ENCODE measurements at places on chromosomes 2 and 18. TPM values are rescaled to one million over a fixed set of nuclear protein-coding genes. Genes with fewer than 3 reads are reported as not detected.

The SCN9A gene
- 2.1 TPM for polyA plus RNA-seq

The GPR35 gene
- 1.2 TPM for polyA plus RNA-seq

The MAP3K19 gene
- 0.36 TPM for polyA plus RNA-seq

The IMMT gene
- polyA plus RNA-seq, result 115 TPM

The TRAF3IP1 gene
- 21.3 TPM for polyA plus RNA-seq

DNA sequence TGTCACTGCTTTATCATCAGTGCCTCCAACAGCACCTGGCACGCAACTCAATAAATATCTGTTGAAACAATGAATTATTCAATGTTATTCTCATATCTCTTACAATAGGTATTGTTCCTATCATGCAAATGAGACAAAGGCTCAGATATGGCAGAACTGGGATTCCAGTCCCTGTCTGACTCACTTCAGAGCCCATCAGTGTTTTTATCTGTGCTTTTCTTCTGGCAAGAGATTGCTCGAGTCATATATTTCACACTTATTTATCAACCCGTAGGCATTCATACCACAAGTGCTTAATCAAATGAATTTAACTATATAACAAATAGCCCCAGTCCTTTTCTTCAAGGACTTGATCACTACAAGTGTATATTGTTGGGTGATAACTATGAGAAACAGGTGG is 76.4 kb upstream of the TSPYL6 start:
- DNase-seq, result no peak

DNA sequence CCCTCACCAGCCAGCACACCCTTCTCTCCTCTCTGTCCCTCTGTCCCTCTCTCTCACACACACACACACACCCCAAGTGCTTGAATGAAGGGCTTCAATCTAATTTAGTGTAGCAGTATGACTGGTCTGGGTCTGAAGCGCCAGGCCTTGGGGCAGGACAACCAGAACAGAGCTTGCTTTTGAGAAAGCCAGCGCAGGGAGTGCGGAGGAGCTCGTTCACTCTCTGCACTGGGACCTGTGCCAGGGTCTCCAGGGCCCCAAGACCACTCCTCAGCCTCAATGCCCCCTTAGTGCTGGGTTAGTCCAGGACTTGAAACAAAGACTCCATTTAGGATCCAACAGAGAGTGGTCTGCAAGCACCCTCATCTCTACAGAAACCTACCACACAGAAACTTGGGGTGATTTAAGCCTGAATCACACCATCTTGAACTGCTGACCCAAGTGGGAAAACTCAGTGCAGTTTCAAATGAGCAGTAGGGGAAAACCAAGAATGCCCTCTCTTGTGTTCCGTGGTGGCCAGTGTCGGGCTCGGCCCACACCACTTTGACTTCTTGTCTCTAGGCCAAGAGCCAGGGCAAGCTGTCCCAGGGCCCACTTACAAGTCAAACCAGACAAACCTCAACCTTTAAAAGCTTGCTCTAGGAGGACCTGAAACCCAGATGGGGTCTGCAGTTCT is 66.6 kb upstream of the WIPF1 start:
- DNase-seq, result no peak

DNA sequence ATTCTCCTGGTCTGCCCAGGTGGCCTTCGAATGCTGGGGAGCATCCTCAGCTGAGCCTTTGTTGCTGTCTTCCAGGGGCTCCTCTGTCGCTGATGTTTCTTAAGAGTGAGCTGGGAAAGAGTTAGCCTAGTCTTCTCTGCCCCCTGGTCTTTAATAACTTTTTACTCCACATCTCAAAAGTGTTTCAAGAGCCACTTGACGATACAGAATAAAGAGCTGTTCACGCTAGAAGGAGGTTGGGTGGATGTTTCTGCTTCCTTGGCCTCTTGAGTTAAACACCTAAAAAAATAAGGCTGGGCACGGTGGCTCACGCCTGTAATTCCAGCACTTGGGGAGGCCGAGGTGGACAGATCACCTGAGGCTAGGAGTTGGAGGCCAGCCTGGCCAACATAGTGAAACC is 2.8 kb upstream of the BUB1 start:
- no peak for DNase-seq

DNA sequence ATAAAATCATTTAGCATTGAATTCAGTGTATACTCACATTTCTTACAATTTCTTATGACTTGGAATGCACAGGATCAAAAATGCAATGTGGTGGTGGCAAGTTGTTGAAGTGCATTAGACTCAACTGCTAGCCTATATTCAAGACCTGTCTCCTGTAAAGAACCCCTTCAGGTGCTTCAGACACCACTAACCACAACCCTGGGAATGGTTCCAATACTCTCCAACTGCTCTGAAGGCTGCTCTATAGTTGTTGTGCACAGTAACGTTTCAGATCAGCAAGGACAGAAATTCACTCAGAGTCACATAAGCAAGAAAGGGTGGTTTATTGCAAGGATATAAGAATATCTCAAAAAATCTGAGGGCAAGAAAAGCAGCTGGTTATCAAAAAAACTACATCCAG is 6.5 kb downstream of the GKN1 start:
- no peak for DNase-seq

GRCh38 chr18:22324191-22325131 is 93.3 kb downstream of the CTAGE1 start:
- no peak for DNase-seq

DNA sequence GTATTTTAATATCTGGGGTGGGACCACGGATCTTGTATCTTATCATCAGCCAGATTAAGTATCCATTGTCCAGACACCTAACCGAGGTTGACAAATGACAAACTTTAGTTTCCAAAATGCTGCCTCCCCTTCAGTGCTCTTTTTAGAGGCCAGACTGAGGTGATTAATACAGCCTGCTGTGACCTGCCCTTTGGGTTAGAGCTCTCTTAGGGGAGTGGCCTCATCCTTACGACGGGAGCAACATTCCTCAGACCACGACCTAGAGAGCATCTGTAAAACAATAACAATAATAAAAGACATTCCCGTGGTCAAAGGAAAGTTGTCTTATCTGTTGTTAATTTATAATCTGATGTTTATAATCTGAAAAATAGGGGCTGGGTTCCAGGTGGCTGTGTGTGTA is 405.3 kb downstream of the LPIN1 start:
- no peak for DNase-seq

GRCh38 chr2:150617351-150617978 is 130.0 kb upstream of the RND3 start:
- no peak for DNase-seq

GRCh38 chr18:58544616-58545337 is 84.1 kb downstream of the ALPK2 start:
- DNase-seq, result no peak

DNA sequence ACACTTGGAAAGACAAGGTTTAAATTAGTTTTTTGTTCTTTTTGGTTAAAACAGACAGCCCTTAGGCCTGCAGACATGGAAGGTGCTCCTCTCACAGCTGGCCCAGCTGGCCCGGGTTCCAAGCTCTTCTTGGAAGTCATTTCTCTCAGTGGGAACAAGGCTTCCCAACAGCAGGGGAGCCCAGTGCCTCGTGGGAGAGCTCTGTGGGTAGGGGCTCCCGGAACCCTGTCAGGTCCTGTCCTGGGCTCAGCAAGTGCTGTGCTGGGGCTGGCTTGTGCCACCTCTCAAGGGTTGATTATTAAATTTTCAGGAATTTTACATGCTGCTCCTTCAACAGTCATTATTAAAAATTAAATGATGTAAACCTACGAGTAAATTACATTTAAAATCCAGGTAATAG is 189.6 kb downstream of the GALNT1 start:
- DNase-seq, result no peak

DNA sequence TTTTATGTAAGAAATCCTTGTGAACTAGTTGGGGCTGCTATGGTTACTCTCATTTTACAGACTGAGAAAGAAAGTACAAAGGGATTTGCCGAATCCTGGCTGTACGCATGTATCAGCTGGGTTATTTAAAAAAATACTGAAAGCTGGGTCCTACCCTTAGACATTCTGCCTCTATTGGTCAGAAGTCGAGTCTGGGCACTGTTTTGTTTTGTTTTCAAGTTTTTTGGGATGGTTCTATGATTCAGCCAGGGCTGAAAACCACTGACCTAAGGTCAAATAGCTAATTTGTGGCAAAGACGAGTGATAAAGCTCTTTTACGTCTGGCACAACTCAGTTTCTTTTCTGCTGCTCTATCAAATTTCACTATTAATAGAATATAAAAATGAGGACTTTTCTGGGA is 5.9 kb upstream of the SLC8A1 start:
- DNase-seq, result no peak

GRCh38 chr2:40304340-40304739 is 147.6 kb downstream of the SLC8A1 start:
- DNase-seq, result no peak

- no peak for DNase-seq
Observed at GRCh38 chr18:21897811-21898210, 157.2 kb downstream of the MIB1 start.

- DNase-seq, result no peak
Observed at GRCh38 chr2:38074058-38074763, 1.7 kb downstream of the CYP1B1 start.

All from right renal cortex interstitium (tissue), 3 donors.